HAP-1 (cell line): ENCODE measurements at places on chromosomes 3 and 15.

GRCh38 chr15:39748276-39748675 is 34.4 kb downstream of the FSIP1 start:
- DNase-seq: no peak

DNA sequence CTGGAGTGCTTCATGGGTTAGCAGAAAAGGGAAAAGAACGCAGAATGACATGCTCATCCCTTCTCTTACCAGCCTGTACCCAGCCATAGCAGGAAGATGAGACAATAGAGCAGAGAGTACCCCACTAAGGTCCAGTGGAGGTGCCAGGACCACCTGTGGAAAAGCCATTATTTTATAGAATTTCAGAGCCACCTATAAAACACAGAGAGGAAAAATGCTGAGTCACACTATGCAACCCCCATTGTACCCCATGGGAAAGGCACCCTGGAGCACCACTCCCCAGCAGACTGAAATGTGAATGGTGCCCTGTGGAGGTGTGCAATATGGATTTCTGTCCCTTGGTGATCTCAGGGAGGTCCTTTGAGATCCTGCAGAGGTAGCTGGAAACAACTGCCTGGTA is 97.2 kb downstream of the HES1 start:
- no peak for DNase-seq

- no peak for DNase-seq
Measured at GRCh38 chr3:184531626-184532280, 29.8 kb upstream of the EPHB3 start.

DNA sequence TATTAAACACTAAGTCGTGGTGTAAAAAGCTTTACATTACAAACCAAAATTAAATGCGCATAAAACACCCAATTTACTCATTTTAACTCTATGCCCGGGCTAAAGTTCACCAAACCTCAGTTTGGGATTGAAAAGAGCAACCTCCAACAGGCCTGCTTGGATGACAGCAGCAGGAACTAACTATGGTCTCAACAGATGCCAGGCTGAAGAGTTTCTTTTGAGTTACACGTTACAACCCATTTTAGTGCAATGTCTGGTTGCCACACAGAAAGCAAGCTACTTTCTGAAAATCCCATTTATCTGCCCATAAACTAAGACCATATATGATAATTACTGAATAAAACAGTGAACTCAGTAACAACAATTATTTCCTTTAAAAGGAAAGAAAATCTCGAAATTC is 2.2 kb downstream of the SATB1 start:
- DNase-seq: peak; percentile 9
